Endothelial cell of umbilical vein (primary cell): ENCODE measurements at places on chromosomes 7 and 10. TPM values are rescaled to one million over a fixed set of nuclear protein-coding genes. Genes with fewer than 3 reads are reported as not detected.

PPP1R3C gene
- total RNA-seq, result 0.74 and 1.6 TPM in 2 replicates

GALNT17 gene
- total RNA-seq, result not detected in 2 replicates

SLC26A5 gene
- not detected in 2 replicates for total RNA-seq

TRIM74 gene
- total RNA-seq, result 0.58 TPM in 1 of 2 replicates, not detected in the other

HSPA14 gene
- 15.7 and 18.0 TPM in 2 replicates for total RNA-seq
